Astrocyte of the spinal cord (primary cell): ENCODE measurements at places on chromosomes 4 and X.

GRCh38 chr4:92090887-92091286, 212.9 kb upstream of the GRID2 start:
- no peak for DNase-seq

- no peak for DNase-seq
These were observed 101.4 kb downstream of the ADRA2C start for GRCh38 chr4:3867403-3868100.

DNA sequence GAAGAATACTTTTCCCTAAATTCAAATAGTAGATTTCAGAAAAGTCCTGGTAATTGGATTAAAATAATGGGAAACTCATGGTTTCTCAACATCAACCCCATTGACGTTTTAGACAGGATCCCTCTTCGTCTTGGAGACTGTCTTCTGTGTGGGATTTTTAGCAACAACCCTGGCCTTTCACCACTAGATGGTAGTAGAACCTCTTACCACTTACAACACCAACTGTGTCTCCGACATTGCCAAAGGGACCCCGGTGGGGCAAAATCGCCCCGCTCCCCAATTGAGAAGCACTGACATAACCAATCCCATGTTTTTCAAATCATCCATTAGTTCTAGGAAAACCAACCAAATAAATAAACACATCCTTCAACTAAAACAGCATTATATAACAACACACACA, 16.9 kb upstream of the ANOS1 start:
- peak; percentile 42 for DNase-seq

DNA sequence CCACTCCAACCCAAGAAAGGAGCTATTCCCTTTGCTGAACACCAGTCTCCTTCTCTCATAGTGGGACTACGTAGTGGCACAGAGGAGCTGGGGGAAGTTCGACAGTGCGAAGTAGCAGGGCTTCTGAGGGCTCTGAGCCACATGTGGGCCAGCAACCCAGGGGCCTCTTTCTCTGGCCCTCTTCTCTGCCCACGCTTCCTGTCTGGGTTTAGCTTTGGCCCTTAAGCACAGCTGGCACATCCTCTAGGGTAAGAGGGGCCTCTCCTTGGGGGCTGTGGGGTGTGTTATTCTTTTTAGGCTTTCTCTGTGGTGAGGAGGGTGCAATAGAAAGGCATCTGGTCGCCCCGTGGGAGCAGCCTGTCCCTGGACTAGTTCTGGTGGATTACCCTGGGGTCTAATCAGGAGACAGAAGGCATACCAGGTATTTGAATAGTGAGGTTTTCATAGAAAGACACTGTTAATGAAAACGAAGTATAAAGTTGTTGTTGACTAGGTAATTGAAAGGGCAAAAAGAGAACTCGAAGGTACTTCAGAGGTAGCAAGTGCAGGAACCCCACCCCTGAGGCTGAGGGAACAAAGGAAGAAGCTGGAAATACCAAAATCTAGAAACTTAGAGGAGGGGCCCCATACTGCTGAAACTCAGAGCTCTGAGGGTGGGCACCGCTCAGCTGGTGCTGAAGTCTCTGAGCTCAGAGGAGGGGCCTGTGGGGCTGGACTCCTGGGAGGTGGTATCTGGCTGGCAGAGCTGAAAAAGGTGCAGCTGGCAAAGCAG, 151.9 kb upstream of the RPS6KA3 start:
- DNase-seq: no peak

GRCh38 chr4:173214231-173214630, 45.6 kb downstream of the GALNT7 start:
- no peak for DNase-seq

GRCh38 chrX:2875798-2876399, 47.2 kb downstream of the GYG2 start:
- peak; percentile 15 for DNase-seq

GRCh38 chr4:6410068-6410467, 62.3 kb downstream of the PPP2R2C start:
- DNase-seq: no peak

DNA sequence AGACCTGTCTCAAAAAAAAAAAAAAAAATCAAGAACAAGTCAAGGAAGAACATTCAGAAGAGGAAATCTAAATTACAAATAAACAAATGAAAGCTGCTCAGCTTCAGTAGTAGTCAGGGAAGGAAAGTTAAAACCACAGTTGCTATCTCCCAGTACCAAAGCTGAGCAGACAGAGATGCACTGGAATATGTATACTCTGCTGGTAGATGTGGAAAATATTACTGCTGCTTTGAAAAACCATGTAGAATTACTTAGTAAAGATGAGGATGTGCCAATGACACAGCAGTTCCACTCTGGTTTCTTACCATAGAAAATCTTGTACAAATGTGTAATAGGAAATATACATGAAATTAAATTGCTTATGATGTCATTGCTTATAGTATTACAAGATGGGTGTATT, 25.1 kb upstream of the PRKX start:
- DNase-seq: no peak

GRCh38 chr4:176432811-176433540, 113.2 kb downstream of the SPCS3 start:
- peak; percentile 63 for DNase-seq

DNA sequence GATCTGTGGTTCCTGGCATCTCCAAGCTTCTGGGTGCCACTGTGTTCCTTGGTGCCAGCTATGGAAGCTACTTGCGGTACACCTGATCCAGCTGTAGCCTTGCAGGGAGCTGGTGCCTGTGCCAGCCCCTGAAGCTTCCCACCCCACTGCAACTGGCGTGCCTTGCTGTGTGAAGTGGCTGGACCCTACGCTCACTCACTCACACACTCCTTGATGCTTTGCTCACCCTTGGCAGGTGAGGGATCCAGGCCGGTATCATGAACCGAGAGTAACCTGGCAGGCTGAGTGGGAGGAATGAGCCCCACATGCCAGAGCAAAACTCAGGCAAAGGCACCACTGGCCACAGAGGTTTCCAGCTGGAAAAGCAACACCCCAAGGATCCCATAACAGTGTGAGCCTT, 31.3 kb upstream of the TEX13C start:
- no peak for DNase-seq

DNA sequence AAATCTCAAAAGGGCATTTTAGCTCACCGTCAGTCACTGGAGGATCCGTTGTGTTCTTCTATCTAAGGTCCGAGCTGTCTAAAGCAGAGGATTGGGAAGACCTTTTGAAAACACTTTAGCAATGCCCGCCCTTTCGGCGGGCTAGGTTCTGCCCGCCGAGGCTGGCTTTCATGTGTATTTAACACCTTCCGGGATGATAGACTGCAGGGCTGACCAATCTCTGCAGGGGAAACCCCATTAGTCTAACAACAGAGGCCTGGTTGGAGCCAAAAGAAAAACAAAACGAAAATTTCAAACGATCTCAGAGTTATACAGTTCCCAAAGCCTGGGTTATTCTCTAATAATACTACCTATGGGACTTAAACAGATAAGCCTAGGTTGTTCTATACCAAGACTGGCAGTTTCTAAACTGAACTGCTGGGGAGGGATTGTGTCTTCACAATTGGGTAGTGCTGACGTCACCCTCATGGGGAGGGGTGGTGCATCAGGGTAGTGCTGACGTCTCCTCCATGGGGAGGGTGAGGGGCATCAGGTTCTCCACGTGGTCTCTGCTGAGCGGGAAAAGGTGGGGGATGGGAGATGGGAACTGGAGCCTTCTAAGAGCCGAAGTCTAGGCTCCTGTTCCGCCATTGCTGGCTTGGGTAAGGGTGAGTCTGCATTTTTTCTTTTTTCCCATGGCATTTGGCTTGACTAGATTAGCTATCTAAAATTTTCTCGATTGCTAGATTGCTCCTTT, 14.8 kb upstream of the CUL4B start:
- no peak for DNase-seq

GRCh38 chrX:108199691-108200090, 108.1 kb downstream of the ATG4A start:
- DNase-seq: peak; percentile 25

GRCh38 chrX:134470013-134470412, 10.0 kb downstream of the HPRT1 start:
- no peak for DNase-seq

DNA sequence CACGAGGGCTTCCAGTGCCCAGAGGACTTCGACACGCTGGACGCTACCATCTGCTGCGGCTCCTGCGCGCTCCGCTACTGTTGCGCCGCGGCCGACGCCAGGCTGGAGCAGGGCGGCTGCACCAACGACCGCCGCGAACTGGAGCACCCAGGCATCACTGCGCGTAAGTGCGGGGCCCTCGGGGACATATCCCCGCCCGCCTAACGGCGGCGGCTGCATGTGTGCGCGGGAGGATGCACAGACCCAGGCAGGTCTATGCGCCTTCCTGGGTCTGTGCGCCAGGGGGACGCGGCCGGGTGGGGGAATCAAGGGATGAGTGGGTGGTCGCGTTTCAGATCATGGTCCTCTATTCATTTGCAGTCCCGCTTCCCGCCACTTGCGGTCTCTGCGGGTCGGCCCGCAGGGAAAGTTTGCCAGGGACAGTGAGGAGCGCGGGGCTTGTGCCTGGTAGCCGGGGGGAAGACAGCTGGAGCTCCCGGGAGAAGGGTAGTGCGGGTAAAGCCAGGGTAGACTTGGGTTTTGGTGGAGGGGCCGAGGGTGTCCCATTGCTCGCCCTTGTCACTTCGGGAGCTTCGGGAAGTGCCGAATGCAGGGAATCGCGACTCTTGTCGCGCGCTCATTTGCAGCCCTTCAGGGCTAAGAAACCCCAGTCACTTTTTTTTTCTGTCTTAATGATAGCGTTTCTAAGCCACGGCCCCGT, 1.0 kb downstream of the SHISA3 start:
- DNase-seq: peak; percentile 13

GRCh38 chrX:924017-924416, 288.4 kb downstream of the CRLF2 start:
- DNase-seq: no peak

DNA sequence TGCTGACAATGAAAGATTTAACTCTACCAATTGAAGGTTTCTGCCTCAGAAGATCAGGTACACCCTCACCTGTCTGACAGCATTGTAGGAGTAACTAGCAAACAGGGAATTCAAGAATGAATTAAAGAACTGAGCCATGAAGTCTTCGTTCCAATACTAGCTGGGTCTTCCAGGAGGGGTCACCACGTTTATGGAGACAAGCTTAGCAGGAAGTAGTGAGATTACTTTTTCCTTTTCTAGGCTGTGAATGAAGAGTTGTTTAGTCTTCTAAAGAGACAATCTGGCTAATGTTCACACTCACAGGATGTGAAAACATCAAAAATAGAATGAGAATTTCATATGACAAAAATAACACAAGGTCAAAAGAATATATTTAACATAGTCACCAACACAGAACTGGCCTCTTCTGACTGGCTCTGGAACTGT, 54.9 kb downstream of the REELD1 start:
- no peak for DNase-seq

GRCh38 chr4:18051281-18051680, 29.7 kb upstream of the LCORL start:
- DNase-seq: no peak

DNA sequence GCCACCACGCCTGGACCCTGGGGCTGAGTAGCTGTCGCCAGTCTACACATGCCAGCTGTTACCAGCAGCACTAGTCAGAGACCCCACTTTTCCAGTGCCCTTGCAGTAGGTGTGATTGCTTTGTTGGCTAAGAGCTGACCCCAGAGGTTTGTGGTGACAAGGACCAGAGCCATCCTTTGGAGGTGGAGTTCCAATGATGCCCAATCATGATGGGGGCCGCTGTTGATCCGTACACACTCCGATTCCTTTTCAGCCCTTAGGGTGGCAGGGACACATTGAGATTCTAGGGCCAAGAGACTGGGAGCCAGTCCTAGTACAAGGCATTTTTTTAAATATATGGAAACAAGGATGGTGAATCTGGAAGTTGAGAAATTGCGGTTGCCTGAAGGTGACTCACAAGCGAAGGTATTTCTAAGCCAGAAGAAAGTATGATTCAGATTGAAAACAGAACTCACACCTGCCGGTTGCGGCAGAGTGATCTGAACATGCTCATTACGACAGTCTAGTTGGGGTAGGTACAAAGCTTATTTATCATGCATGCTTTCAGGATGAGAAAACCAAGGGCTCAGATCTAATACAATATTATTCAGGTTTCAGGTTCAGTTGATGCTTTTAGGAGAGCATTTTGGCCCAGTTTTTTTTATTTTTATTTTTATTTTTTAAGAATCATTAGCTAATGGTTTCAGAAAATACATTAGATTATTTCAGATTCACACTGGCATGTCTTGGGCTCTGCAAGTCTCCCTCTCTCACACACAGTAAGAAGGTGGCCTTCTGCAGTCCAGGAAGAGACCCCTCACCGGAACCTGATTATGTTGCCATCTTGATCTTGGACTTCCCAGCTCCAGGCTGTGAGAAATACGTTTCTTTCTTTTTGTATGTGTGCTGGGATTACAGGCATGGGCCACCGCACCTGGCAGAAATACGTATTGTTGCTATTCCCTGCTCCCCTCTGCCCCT, 43.4 kb downstream of the SHROOM2 start:
- DNase-seq: peak; percentile 86

GRCh38 chr4:91076147-91076546, 949.0 kb downstream of the CCSER1 start:
- DNase-seq: no peak

DNA sequence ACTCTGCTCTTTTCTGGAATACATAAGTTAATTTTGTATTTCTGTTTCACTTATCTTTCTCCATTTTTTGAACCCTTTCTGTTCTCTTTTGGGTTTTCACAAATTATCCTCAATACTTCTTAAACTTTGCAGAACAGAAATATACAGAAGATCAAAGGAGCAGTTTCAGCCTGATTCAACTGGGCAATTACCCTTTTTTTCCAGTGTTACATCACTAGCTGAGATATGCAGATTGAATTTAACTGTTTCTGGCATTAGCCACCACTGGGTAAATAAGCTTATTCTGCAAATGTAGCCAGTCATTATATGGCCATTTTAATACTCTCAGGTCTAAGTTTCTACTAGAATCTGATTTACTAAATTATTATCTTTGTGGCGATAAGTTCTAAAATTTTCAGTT, 66.9 kb upstream of the GRID2 start:
- DNase-seq: peak; percentile 79

DNA sequence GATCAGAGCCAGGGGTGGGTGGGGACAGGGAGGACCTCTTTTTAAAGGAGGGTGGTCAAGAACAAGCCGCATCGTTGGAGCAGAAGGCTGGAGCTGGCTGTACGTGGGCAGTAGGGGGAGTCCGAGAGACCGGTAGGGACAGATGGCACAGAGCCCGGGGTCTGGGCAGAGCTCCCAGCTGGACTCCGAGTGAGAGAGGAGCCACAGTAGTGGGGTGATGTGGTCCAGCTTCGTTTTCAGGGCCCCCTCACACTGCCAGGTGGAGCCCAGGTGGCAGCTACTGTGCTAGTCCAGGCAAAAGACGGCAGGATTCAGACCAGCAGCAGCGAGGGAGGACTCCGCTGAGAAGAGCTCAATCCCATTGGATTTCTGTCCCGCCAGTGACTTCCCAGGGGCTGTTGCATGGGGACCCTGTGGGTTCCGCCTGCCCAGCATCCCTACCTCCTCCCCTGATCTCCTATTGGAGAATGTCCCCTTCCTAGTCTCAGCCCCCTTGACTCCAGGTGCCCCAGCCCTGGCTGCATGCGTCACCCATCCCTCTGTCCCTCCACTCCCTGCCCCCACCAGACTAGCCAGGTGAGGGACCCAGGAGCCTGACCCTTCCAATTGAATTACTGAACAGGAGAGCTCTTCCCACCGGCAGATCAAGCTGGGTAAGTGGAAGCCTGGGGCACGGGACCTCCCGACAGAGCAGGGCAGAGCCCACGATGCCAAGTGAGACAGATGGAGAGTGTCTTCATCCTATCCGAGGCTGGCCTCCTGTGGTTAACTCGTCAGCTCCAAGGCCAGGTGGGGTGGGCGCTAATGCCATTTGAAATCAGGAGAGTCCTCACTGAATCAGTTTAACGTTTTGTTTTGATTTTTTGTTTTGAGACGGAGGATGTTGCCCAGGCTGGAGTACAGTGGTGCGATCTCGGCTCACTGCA, 2.9 kb downstream of the ARHGAP4 start:
- DNase-seq: peak; percentile 45

GRCh38 chr4:99507762-99508161, 3.1 kb upstream of the C4orf17 start:
- DNase-seq: no peak
